ENCODE measurements at places on chromosomes 11 and 22.

- DNase-seq, result no peak
Observed at GRCh38 chr11:65633390-65634108, 4.4 kb upstream of the SIPA1 start.

DNA sequence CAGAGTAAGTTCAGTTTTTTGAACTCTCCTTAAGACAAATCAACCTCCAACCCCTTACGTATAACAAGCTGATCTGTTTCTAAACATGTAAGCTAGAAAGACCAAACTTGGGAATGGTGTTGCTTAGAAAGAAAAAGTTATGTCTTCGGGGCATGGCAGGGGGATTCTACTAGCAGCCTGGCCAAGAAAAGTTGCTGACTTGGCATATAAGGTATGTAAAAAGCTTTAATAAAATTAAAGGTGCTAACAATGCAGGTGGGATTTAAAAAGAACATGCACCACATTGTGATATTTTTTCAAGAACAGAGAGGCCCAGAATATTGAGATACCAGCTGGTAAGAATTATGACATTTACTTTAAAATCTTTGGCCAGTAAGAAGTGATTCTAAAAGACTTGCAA, 411.4 kb upstream of the CCDC90B start:
- no peak for DNase-seq

- no peak for DNase-seq
Observed at GRCh38 chr22:46124383-46125144, 25.8 kb upstream of the PPARA start.

DNA sequence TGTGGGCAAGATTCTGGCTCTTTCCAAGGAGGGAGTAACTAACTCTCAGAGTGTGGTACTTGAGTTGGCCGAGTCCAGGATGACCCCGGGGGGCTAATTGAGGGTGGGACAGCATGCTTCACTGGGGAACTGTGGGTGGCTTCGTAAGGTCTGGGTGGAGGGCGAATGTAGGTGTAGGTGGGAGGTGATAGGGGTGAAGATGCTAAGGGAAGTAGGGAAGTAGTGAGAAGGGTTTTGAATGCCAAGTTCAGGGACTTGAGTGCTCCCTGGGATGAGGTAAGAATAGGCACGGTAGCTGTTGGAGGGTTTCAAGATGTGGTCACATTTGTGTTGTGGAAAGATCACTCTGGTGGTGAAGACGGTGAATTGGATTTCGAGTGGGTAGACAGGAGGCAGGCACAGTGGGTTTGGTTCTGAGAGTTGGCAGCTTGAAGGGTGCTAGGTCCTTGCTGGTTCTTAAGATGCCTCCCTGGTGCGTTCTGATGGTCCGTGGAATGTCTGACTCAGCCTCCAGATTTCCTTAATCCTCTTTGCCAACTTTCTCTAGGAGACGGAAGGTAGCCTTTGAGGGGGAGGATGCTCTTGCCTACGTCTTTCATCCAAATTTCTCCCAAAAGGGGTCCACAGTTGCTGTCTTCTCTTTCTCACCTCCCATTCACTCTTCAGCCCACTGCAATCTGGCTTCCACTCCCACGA, 2.5 kb upstream of the DNAL4 start:
- no peak for DNase-seq

GRCh38 chr11:35139722-35140282, 831 bp downstream of the CD44 start:
- no peak for DNase-seq

DNA sequence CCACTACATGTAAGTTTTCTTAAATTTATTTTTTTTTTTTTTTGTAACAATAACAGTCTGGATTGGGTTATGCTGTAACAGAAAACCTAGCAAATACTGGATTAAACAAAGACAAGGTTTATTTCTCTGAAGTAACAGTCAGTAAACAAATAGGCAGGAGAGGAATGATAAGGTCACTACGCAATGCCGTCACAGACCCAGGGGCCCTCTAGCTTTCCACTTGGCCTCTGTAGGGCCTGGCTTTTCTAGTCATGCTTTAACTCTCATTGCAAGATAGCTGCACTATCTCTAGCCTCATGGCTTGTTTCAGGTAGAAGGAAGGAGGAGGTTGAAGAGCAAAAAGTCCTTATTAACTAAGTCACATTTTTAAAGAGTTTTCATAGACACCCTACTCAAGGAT, 6.5 kb downstream of the OR10A6 start:
- DNase-seq, result no peak

GRCh38 chr11:121246021-121246768, 46.4 kb upstream of the SC5D start:
- no peak for DNase-seq

- no peak for DNase-seq
Observed at GRCh38 chr22:19513823-19514222, 10.4 kb downstream of the CLDN5 start.

- DNase-seq, result no peak
Observed at GRCh38 chr11:63623513-63624140, 9.4 kb upstream of the PLAAT3 start.

DNA sequence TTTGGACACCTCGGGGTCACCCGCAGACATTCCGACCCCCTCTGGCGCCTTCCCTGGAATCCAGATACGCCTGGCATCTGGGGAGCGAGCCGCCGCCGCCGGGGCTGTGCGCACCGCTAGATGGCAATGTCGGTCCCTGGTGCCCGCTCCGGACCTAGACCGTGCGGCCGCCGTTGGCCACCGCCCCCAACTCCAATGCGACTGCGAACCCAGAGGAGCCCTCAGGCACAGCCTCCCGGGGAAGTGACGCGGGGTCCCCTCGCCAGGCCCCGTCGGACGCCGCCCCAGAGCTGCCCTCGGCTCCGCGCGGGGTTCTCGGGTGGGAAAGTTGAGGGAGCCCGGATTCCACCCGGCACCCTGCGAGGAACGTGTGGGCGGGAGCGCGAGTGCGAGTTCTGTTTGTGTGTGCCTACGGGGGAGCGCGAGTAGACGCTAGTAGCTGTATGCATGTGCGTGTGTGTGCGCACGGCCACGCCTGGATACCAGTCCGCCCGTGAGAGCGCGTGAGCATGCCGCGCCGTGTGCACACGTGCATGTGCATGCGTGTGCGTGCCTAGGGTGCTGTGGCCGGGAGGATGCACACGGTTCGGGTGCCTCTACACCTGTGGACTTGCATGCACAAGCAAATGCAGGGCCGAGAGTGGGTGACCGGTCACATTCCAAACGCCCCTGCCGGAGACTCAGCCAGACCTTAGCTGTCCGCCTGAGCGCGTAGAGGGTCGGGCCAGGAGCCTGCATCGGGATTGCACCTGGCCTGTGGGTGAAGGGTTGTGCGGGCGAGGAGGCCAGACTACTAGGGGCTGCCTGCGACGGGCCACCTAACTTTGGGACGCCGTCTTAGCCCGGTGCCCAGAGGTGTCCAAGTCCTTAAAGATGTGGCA, 1.9 kb downstream of the CHRM4 start:
- peak; percentile 23 for DNase-seq

DNA sequence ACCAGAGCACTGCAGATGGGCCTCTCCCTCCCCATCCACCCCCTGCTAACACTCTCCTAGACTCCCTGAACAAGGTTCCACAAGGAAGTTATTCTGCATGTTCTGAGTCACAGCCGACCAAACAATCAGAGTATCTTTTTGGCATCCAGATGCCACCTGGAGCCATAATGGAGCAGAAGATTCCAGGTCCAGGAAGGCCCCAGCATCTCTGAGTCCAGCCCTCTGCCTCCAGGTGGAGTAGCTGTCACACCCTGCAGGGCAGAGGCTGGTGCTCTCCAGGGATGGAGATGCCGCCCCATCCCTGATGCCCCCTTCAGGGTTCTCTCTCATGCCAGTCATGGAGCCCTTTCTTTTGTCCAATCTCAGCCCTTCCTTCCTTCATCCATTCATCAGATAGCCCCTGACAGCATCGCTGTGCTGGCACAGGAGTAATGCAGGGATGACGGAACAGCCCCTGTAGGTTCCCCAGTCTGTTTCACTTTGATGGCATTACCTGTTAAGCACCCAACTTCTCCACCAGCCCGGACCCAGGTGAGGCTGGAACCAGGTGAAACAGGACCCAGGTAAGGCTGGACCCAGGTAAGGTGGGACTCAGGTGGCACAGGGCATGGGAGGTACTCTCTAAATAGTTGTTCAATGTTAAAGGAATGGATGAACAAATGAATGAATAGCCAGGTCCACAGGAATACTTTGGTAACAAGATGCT, 20.1 kb upstream of the TSKU start:
- no peak for DNase-seq

- DNase-seq, result no peak
Observed at GRCh38 chr11:40129266-40129665, 1330.2 kb downstream of the LRRC4C start.

DNA sequence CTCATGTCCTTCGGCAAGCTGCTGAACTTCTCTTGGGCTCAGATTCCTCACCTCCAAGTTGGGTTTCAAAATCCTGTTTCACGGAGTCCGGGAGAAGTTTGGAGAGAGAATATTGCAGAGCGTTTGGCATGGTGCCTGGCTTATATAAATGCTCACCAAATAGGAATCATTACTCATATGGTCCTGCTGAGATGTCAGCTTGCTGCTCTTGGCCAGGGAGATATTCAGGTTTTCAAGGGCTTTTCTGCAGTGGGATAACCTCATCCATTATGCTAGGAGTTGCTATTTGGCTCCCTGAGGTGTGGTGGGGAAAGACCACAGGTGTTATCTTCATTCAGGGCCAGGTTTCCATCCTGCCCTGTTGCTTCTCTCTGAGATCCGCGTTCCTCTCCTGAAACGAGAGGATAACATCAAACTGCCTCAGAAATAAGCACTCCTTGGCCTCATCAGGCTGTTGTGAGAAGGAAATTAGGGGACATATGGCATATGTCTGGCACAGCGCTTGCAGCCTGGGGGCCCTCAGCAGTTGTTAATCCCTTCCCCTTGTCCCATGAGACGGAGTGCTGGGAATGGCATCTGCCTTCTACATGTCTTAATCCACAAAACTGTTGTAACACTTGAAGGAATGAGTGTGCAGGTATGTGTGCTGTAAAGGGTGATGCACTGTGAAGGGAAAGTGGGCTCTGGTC, 29.9 kb upstream of the ACER3 start:
- no peak for DNase-seq

GRCh38 chr11:45879803-45880686, 5.4 kb upstream of the MAPK8IP1 start:
- no peak for DNase-seq

- DNase-seq, result no peak
Observed at GRCh38 chr11:128694618-128695481, 978 bp downstream of the FLI1 start.

DNA sequence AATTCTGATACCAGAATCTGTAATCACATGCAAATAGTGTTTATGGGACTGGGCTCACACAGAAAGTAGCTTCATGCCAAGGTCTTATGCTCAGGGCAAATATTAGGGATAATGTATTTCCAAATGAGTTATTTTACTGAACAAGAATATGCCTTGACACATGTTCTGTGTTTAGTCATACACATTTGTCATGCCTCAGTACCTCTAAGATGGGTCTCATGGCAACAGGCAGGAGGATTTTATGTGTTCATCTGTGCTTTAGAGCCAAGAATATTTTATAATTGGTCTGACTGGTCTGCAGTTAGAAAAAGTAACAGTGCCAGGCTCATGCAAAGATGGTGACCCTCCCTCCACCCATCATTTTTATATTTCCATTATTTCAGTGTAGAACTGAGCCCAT, 49.1 kb downstream of the JAM3 start:
- DNase-seq, result no peak

DNA sequence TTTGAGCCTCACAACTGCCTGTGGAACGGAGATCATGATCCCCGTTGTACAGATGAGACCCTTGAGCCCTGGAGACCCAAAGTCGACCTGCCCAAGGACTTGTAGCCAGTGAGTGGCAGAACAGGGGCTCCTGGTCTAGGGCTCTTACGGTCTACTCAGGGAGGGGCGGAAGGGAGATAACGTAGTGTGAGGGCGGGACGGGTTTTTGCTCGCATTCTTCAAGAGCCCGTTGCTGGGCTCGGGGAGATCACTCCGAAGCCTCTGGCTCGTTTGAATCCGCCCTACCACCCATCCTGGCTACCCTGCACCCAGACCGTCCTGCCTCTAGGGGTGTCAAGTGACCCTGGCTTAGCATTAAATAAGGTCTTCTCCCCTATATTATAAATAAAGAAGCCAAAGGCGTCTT, 639 bp downstream of the CRY2 start:
- peak; percentile 67 for DNase-seq

DNA sequence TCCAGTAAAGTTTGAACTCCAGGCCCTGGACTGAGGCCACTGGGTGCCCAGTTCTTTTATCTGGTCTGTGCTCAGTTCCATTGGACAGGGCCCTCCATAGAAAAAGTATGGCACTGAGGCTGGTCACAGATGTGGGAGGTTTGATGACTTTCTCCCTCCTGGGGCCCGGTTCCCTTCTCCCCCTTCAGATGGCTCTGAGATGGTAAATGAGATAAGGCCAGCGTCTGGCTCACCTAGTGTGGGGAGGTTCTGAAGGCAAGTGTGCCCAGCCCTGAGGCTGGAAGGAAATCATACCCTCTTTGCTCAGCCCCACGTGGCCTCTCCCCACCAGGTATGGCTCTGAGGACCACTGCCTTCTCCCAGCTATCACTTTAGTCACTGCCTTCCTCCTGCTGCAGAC, 1.5 kb upstream of the CLDN5 start:
- no peak for DNase-seq

- DNase-seq, result no peak
Observed at GRCh38 chr11:133830931-133831907, 14.1 kb downstream of the SPATA19 start.

- no peak for DNase-seq
Observed at GRCh38 chr22:29079218-29079901, 6.5 kb downstream of the KREMEN1 start.

- DNase-seq, result no peak
Observed at GRCh38 chr22:17387356-17387755, 18.1 kb downstream of the CECR2 start.

DNA sequence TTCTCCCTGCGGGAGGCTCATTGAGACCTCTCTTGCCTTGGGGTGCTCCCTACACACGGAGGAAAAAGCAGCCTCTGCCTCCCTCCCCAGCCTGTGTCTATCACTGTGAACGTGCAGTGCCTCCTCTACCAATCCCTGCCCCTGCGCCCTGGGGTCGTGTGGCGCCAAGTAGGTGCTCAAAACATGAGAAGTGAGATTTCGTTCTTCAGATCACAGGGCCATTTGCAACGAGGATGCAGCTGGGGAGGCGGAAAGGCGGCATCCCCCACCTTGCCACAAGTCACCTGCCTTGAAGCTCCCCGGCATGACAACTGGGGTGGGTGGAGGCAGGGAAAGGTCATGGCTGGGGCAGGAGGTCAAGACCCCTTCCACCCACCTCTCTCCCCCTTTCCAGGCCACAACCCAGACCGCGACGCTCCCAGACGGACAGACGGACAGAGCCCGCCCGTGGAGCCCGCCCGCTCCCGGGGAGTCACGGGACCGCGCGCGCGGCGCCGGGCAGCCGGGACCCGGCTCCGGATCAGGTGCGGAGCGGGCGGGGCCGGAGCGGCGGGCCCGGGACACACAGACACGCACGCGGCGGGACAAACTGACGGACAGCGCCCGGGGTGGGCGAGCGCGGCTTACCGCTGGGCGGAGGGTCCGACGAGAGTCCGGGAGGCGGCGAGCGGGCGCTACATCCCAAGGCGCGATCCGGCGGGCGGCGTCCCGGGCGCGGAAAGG, 485 bp downstream of the KCNJ4 start:
- DNase-seq, result no peak
